ENCODE measurements at places on chromosomes 7 and 10.

DNA sequence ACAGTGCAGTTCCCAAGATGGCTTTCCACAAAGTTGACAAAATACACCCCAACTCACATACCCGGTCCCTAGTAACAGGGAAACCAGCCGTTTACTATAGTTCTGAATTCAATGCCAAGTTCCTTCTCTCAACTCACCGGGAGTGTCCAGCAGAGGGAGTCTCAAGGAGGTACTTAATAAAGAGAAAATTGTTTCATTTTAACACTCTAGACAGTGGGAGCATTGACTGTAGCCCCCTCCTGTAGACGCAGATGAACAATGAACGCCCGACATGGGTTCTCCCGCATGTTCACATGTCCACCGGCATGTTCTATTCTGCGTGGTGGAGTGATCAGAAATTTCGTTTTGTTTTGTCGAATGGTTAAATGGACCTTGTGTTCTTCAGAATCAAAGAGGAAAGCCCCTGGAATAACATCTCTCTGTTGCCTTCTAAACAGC is 1.9 kb downstream of the HIPK2 start:
- no peak for DNase-seq

DNA sequence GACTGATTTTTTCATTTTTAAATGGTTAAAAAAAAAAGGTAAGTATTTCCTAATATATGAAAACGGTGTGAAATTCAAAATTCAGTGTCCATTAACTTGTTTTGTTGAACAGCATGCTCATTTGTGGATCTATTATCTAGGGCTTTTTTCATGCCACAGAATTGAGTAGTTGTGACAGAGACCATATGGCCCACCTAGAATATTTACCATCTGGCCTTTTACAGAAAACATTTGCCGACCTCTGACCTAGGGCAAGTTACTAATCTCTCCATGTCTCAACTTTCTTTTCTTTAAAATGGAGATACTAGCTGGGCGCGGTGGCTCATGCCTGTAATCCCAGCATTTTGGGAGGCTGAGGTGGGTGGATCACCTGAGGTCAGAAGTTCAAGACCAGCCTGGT is 41.3 kb downstream of the GRK5 start:
- no peak for DNase-seq

DNA sequence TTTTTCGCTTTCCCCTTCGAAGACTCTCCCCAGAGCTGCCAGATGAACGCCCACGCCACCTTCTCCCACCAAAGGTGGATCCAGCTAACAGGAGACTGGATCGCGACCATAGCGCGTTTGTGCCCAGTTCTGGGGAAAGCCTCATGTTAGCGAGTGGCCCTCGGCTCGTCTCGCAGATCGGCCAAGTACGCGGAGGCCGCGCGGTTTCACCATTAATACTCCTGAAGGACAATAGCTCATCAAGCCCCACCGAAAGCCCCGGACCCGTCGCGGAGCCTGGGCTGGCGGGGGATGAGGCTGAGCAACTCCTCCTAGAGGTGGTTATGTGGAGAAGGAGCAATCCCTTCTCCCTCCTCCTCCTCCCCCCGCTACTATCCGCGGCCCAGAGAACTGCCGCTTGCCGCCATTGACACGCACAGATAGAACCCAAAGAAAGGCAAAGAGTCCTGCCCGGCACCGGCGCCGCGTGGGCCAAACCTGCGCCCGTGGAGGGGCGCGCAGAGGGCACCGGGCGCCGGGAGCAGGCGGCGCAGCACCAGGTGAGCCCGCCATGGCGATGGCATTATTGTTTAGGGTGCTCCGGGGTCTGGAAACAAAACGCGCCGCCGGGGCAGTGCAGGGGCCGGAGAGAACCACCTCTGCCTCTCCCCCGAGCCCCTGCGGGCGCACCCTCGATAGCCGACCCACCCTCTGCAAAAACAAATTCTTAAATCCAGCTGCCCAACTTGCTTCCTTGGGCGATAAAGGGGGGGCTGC is at the start of gene MACROH2A2:
MACROH2A2 (plus strand) TSS at position 385 of the 756 bp plus-strand sequence. CDS start 22,813 bp downstream, outside the sequence.
- peak; percentile 5 for DNase-seq

DNA sequence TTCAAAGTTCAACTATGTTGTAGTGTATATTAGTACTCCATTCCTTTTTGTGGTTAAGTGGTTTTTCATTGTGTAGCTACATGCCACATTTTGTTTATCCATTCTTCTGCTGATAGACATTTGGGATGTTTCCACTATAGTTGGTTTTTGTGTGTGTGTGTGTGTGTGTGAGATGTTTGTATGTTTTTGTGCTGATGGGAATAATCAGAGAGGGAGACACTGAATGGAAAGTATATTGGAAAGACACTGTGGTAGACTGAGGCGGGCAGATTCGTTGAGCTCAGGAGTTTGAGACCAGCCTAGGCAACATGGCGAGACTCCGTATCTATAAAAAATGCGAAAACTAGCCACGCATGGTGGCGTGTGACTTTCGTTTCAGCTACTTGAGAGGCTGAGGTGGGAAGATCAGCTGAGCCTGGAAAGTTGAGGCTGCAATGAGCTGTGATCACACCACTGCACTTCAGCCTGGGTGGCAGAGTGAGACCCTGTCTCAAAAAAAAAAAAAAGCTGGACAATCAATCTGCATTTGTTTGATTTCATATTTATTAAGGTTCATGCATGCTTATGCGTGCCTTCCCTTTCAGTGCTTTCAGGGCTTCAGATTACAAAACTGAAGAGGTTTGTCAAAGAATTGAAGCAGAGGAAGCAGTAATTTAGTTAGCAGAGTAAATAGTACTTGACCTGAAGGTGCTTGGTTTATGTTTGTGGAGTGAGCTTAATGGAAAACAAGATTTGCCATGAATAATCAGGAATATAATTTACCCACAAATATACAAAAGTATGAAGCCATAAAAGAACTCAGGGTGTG is 14.7 kb downstream of the SEC24C start:
- DNase-seq, result no peak

DNA sequence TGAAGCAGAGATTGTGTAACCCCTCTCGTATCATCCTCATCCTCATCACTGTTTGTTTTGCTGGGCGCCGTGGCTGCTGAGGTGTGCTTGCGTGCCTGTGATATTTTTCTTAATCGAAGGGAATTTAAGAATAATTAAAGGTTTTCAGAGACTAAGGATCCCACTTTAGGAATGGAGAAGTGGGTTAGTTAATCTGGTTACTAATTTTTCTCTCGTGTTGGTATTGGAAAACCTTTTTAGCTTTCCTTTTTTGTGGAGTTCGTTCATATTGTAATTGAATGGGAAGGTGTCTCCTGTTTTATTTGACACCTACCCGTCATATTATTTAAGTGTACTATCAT is 1.3 kb downstream of the UBN2 start:
- no peak for DNase-seq

DNA sequence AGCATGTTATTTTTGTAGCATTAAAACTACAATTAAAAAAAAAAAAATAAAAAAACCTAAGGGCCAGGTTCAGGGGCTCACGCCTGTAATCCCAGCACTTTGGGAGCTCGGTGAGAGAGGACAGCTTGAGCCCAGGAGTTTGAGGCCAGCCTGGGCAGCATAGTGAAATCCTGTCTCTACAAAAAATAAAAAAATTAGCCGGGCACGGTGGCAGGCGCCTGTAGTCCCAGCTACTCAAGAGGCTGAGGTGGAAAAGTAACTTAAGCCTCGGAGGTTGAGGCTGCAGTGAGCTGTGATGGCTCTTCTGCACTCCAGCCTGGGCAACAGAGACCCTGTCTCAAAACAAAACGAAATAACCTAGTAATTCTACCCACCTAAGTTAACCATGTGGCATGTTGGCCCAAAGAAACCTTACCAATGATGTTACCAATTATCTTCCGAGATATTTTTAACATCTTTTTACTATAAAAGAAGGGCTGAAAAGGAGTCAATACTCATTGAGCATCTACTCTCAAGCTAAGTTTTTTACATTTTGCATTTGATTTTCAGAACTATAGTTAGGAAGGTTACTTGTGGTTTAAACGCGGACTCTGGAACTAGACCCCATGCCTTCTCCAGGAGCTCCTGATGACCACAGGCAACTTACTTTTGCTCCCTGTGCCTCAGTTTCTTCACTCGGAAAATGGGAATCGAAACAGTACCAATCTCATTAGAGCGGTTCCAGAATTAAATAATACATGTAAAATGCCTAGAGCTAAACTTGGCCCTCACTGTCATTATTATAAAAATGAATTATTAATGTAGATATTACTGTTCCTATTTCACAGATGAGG is 1.4 kb downstream of the ITGB1 start:
- DNase-seq, result no peak

DNA sequence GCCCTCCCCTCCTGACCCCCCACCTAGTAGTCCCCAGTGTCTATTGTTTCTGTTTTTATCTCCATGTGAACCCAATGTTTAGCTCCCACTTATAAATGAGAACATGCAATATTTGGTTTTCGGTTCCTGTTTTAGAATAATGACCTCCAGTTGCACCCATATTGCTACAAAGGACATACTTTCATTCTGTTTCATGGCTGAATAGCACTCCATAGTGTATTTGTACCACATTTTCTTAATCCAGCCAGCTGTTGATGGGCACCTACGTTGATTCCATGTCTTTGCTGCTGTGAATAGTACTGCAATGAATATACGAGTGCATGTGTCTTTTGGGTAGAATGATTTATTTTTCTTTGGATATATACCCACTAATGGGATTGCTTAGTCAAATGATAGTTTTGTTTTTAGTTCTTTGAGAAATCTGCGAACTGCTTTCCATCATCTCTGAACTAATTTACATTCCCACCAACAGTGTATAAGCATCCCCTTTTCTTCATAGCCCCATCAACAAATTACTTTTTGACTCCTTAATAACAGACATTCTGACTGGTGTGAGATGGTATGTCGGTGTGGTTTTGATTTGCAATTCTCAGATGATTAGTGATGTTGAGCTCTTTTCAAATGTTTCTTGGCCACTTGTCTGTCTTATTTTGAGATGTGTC is 128.4 kb upstream of the PHYHIPL start:
- no peak for DNase-seq

GRCh38 chr7:21374134-21374533 is 53.7 kb upstream of the SP4 start:
- DNase-seq, result no peak

DNA sequence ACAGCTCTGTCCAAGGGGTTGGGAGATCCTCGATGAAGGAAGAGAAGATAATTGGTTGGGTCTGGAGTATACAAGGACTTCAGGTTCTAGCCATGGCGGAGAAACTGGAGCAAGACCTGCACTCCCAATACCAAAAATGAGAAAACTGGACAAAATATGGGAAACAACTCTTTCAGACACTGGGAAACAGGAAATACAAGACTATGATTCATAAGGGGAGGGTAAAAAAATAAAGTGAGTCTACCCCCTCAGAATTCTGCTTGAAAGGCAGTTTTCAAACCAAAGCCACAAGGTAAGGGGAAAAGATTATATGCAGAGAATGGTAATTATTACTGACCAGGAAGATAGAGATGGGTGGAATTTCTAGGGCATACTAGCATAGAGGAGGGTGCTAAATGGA is 10.2 kb upstream of the SEC61G start:
- no peak for DNase-seq

GRCh38 chr10:23173214-23174073 is 18.7 kb upstream of the PTF1A start:
- DNase-seq, result no peak

DNA sequence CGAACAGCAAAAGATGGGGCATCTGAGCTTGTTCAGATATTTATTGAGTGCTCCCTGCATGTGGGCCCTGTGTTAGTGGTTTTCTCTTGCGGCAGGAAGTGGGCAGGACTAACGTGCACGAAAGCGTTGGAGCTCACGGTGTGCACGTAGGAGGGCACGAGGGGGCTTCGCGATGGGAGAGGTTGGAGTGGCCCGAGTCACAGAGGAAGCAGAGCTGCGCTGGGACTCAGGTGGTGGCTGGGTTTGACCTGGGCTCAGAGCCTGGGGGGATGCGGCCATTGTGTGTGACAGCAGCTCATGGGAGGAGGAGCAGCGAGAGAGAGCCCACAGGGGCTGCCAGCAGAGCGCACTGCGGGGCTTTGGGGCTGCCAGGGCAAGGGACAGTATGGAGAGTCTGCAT is 7.7 kb downstream of the ZSCAN25 start:
- no peak for DNase-seq

- no peak for DNase-seq
Measured at GRCh38 chr10:112790921-112791320, 159.1 kb upstream of the TCF7L2 start.

DNA sequence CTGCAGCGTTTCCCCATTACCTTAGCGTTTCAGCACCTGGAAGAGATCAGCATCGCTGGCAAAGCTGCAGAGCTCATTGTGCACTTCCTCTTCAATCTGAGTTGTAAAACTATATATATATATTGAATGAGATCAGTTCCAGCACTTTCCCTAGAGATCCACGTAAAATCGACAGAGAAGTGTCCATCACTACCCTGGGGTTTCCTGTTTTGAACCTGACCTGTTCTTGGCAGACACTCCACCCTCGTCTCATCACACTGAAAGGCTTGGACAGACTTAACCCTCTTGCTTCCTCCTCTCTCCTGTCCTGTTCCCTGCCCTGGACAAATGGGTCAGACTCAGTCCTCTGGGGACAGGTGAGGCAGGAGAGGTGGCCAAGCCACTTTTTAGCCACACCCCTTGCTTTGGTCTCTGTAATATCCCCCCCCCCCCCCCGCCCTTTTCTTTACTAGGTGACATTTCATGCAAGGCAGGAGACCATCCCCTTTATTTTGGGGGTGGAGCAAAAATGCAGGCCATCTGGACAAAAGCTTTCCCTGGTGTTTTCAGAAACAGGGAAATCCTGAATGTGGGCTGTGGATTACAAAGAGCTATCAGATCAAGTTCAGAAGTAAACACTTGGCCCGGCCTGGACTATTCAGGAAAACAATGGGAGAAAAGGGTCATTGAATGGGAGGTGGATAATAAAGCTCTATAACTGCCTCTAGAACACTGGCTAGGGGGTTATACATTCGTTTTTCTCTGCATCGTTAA is 83.7 kb upstream of the KDM7A start:
- DNase-seq, result no peak

- DNase-seq, result no peak
Measured at GRCh38 chr10:97168645-97169044, 17.1 kb downstream of the SLIT1 start.

GRCh38 chr10:107557916-107558315 is 393.4 kb upstream of the SORCS1 start:
- DNase-seq, result no peak

DNA sequence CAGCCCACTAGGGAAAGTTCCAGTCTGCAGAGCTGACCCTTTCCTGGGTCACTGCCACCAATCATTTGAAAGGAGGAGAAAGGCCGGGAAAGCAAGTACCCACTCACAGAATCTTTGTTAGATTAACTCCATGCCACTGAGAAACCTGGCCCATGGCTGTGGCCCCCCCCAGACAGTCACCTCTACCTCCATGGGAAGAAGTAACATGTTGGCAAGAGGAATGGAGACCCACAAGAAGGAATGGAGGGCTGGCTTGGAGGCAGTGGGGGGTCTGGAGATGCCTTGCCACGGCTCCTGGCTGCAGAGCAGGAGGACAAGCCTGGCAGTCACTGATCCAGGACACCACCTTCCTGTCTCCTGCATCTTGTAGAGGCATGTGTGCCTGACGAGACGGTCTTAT is 32.9 kb downstream of the CUZD1 start:
- DNase-seq, result no peak

GRCh38 chr7:99155211-99155610 is 11.3 kb upstream of the SMURF1 start:
- no peak for DNase-seq

DNA sequence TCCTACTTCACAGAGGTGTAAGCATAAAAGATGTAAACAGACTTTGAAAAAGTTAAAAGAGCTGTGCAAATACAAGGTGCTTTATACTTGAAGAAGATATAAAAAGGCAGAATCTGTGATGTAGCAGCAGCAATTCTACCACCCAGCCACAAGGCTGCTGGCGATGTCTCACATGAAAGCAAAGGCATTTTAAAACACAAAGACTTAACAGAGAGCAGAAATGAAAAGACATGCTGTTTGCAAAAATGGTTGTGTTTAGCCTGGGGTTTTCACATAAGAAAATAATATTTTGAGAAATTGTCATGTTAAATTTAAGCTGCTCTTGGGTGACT is 85.5 kb upstream of the ZNF800 start:
- DNase-seq, result no peak
